Left ventricle myocardium superior (tissue), 1 donor: ENCODE measurements at places on chromosomes 13 and 19.

GRCh38 chr13:111347438-111347837 lies 27.0 kb downstream of the TEX29 start:
- no peak for DNase-seq

GRCh38 chr13:34671137-34671536 lies 270.9 kb upstream of the NBEA start:
- DNase-seq = no peak

DNA sequence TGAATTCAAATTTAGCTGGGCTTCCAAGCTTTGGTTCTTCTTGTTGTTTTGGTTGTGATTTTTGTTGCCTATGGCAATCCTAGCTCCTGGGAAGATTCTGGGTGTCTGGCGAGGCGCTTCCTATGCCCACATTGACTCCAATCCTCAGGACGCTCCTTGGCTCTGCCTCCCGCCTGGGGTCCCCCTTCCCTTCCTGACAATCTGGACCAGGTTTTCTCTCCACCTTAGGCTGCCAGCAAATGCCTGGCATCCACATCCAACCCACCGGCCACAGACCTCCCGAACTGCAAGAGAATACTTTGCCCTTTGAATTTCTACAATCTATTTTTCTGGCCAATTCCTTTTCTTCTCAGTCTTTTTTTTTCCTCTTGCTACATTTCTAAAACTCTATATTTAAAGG lies 186.9 kb upstream of the UBL3 start:
- no peak for DNase-seq

- DNase-seq = no peak
These were observed 43.4 kb upstream of the MED4 start for GRCh38 chr13:48138270-48138669.
